ENCODE measurements at places on chromosomes 5 and 9.

- no peak for DNase-seq
Observed at GRCh38 chr9:116566677-116567488, 120.2 kb upstream of the TRIM32 start.

DNA sequence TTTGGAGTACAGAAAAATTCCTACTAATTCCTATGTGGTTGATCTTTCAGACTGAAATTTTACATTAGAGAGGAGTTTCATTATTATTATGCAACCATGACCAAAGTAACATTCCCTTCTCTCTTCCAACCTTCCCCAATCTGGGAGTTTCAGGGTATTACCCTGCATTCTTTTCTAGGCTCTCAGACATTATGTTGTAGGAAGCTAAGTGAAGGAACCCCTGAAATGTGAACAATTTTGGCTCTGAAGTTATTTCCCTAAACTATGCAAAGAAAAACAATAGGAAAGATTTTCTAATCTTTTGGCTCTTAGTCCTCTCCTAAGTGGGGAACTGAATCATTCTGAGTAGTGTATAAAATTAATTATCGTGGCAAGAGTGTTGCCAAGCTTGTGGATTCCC is 63.3 kb upstream of the ZFAND5 start:
- DNase-seq, result no peak

GRCh38 chr9:68541568-68541967 is 885 bp upstream of the TMEM252 start:
- DNase-seq, result no peak

GRCh38 chr9:4225291-4226028 is 74.4 kb downstream of the GLIS3 start:
- no peak for DNase-seq

- peak; percentile 25 for DNase-seq
Observed at GRCh38 chr9:98118640-98119601, at the start of gene TRIM14. Gene TRIM14, minus strand, starts transcription at chr9:98119222. Its CDS starts 34 bp downstream, at chr9:98119188.

All from stimulated activated CD4-positive, alpha-beta T cell treated with anti-CD3 and anti-CD28 coated beads, Interleukin-12 subunit alpha, Interleukin-12 subunit beta, amount 100 ng/mL, for 48 hours (primary cell).